CD4-positive, CD25-positive, alpha-beta regulatory T cell (primary cell): ENCODE measurements at places on chromosomes 2 and 18. TPM values are rescaled to one million over a fixed set of nuclear protein-coding genes. Genes with fewer than 3 reads are reported as not detected.

MC4R gene
- total RNA-seq, result not detected

TOGARAM2 gene
- 9.3 TPM for total RNA-seq

TUBA3E gene
- not detected for total RNA-seq

COLEC11 gene
- total RNA-seq, result not detected

APCDD1 gene
- total RNA-seq, result not detected

CPS1 gene
- 0.59 TPM for total RNA-seq

- DNase-seq, result no peak
- H3K36me3 ChIP-seq, result no peaks in the 10 kb centered on the region
- no peak overlapping the region for H3K4me3 ChIP-seq
- no peak overlapping the region for H3K27ac ChIP-seq
These were observed 66.5 kb upstream of the TLK1 start for GRCh38 chr2:171227066-171227782.

DNA sequence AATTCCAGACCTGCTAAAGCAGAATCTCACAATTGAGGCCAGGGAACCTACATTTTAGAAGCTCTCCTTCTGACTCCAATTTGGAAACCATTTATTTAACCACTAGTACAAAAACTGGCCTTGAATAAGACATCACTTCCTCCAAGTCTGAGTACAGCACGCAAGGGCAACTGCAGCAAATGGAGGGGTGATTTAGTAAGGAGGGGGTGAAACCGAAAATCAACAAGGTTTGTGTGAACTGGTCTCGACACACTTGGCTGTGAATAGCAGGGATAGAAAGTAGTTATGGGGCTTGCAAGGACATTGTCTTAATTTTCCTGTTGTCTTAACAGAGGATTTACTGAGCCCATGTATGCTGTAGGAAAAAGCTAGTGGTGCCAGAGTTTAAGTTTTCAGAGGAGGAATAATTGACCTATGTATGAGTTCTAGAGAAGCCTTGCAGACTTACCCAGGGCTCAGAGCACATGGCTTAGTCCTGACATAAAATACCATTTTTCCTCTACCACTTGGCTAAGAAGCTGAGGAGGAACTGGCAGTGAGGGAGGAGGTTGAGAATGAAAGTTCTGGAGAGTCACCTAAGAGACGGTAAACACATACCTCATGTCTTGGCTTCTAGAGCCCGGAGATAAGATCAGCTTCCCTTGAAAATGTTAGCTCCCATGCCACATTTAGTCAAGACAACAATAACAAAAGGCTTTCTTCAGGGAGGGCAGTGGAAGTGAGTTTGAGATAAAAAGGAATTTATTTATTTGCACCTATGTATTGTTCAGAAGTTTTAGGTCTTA, 114.8 kb downstream of the SMAD2 start:
- no peaks in the 10 kb centered on the region for H3K27me3 ChIP-seq
- H3K27ac ChIP-seq, result no peak overlapping the region
- no peaks in the 10 kb centered on the region for H3K36me3 ChIP-seq
- no peaks in the 10 kb centered on the region for H3K4me1 ChIP-seq

DNA sequence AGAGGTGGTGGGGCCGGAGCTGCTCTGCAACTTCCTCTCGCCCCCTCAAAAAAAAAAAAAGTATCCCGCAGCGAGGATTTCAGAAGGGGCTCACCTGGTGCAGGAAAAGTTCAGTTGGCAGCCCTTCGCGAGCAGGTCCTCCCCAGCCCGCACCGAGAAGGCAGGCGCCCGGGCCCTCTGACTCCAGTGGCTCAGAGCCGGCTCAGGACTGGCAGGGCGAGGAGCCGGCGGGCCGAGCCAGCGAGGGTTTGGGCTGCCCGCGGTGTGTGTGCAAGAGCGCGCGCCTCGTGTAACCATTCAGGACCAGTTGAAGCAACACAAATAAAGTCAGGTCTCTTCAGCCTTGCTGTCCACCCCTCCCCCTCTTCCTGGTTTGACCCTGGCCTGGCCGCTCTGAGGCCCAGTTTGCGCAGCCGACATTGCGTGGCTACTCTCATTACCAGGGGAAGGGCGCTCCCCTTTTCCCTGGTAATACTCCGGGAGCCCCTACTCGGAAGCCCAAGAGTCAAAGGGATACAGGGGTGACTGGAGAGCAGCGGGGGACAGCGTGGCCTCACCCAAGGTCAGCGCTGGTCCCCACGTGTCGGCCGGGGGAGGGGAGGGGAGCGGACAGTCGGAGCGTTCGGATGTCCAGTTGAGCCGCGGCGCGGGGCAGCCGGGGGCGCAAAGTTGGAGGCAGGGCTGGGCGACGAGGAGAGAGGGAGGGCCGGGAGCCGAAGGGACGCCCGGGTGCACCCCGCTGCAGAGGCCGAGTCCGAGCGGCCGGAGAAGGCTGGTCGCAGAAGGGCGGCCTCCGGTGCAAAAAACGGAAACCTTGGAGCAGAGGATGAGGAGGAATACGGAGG, 12.3 kb downstream of the EN1 start:
- peaks cover 35% of the 10 kb centered on the region for H3K27me3 ChIP-seq
- no peak overlapping the region for H3K27ac ChIP-seq
- H3K4me3 ChIP-seq, result no peak overlapping the region
- H3K36me3 ChIP-seq, result no peaks in the 10 kb centered on the region
- no peak for DNase-seq

DNA sequence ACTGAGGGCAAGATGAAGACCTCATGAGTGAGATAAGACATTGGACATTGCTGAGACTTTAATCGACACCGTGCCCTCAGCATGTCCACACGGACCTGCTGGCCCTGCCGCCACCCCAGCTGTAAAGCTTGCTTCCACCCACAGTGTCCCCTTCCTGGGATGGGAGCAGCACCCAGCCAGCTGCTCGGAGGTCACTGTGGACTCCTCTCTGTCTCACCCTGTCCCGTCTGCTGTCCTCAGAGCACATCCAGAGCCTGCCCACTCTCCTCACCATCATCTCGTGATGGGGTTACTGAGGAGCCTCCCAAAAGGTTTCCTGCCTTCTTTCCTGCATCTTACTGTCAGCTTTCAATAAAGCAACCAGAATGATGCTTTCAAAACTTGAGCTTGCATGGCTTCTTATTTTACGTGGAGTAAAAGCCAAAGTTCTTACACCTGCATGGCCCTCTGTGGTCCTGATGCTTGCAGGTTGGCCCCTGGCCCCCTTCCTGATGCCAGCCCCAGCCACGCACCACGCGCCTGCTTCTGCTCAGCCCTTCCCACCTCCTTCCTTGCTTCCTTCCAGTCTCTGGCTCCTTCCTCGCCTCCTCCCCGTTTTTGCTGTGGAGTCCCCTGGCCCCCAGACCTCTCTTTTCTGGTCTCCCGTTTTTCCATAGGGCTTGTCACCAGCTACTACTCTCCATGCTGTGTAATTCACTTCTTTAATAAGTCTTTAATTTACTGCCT, 67.0 kb downstream of the DGKD start:
- H3K36me3 ChIP-seq, result no peaks in the 10 kb centered on the region
- H3K27ac ChIP-seq, result peak overlapping the region; percentile 80
- DNase-seq, result no peak
- peaks cover 71% of the 10 kb centered on the region for H3K4me1 ChIP-seq
- peak overlapping the region; percentile 93 for H3K4me3 ChIP-seq
- H3K27me3 ChIP-seq, result no peaks in the 10 kb centered on the region

- no peaks in the 10 kb centered on the region for H3K36me3 ChIP-seq
- no peaks in the 10 kb centered on the region for H3K4me1 ChIP-seq
- H3K27me3 ChIP-seq, result peaks cover 2% of the 10 kb centered on the region
- no peak for DNase-seq
- no peak overlapping the region for H3K27ac ChIP-seq
These were observed 78.4 kb upstream of the CYP1B1 start for GRCh38 chr2:38154395-38154794.

GRCh38 chr2:203999835-204000234, 63.3 kb downstream of the ICOS start:
- H3K4me3 ChIP-seq, result peak overlapping the region; percentile 72
- no peaks in the 10 kb centered on the region for H3K36me3 ChIP-seq
- peaks cover 69% of the 10 kb centered on the region for H3K4me1 ChIP-seq
- peak overlapping the region; percentile 39 for H3K27ac ChIP-seq
- DNase-seq, result no peak

- H3K36me3 ChIP-seq, result no peaks in the 10 kb centered on the region
- no peak overlapping the region for H3K27ac ChIP-seq
- no peaks in the 10 kb centered on the region for H3K4me1 ChIP-seq
- no peak overlapping the region for H3K4me3 ChIP-seq
- peaks cover 12% of the 10 kb centered on the region for H3K27me3 ChIP-seq
These were observed 12.6 kb downstream of the AGAP1 start for GRCh38 chr2:235506291-235506996.

GRCh38 chr2:226031647-226032501, 632.4 kb downstream of the NYAP2 start:
- no peaks in the 10 kb centered on the region for H3K27me3 ChIP-seq
- no peak overlapping the region for H3K27ac ChIP-seq
- no peaks in the 10 kb centered on the region for H3K4me1 ChIP-seq

- peaks cover 20% of the 10 kb centered on the region for H3K4me1 ChIP-seq
- no peak for DNase-seq
- no peak overlapping the region for H3K27ac ChIP-seq
- peaks cover 23% of the 10 kb centered on the region for H3K27me3 ChIP-seq
- no peaks in the 10 kb centered on the region for H3K36me3 ChIP-seq
These were observed 3.0 kb upstream of the ZNF516 start for GRCh38 chr18:76498064-76498463.

DNA sequence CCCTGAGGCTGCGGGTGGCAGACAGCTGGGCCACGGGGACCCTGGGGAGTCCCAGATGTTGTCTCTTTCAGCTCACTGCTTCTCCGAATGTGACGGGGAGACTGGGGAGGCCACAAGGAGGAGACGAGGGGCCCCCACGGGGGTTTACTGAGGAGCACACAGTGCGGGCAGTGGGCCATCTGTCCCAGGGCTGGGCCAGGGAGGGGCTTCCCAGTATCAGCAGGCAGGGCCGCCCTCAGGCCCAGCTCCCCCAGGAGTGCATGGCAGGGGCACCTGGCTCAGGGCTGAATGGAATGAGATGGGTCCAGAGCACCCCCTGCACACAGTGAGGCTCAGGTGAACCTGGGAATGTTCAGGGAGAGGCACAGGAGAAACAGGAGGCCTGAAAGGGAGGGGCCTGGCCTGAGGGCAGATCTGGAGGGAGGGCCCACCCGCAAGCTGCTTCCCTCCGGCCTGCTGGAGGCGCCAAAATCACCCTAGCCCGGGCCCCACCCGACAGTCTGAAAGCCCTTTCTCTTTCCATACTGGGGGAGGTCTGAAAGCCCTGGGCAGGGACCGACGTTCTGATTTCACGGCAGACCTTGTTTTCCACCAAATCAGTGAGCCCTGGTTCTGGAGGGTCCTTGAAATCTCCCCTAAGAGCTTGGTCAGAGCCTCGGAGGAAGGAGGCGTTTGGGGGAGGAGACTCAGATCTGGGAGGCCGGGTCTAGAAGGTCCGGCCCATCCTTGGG, 35.5 kb upstream of the PTMA start:
- DNase-seq, result no peak
- H3K4me1 ChIP-seq, result peaks cover 6% of the 10 kb centered on the region
- H3K4me3 ChIP-seq, result no peak overlapping the region
- no peaks in the 10 kb centered on the region for H3K36me3 ChIP-seq
- H3K27me3 ChIP-seq, result no peaks in the 10 kb centered on the region

DNA sequence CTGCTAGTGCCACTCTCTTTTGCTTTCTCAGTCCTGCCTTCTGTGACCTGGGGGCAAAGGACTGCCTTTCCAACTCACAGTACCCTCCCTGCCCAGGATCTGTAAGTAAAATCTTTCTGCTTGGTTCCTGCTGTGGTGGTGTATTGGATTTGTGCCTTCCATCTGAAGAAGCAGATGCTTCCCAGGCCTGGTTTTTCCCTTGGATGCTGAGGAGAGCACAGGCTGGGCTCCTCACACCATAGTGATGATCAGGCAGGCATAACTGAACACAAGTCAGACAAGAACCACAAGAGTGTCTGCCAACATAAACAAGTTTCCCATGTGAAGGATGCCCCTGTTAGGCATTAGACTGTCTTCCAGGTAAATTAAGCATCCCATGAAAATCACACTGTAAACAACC, 121.3 kb upstream of the NRXN1 start:
- no peaks in the 10 kb centered on the region for H3K4me1 ChIP-seq
- no peaks in the 10 kb centered on the region for H3K27me3 ChIP-seq
- no peak overlapping the region for H3K27ac ChIP-seq
- no peak for DNase-seq
- no peak overlapping the region for H3K4me3 ChIP-seq
- H3K36me3 ChIP-seq, result no peaks in the 10 kb centered on the region

DNA sequence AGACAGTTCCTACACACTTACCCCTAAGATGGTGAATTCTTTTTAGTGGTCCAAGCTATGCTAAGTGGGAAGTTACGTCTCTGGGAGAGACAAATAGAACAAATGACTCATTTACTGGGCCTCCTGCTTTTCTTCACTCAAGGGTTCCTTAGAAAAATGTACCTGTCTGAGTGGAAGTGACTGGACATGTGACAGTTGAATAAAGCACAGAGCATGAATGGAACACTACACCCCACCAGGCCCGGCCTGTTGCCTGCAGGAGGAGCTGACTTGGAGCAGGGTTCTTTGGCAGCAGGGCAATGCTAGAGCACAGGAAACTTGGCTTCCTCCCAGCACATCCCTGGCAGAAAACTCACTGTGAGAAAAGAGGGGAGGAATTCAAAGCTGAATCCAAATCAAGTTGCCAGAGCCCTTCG, 451.0 kb upstream of the SETBP1 start:
- H3K27ac ChIP-seq, result no peak overlapping the region
- no peaks in the 10 kb centered on the region for H3K4me1 ChIP-seq
- no peaks in the 10 kb centered on the region for H3K36me3 ChIP-seq
- H3K4me3 ChIP-seq, result no peak overlapping the region

GRCh38 chr18:48656176-48656575, 117.3 kb downstream of the CTIF start:
- no peak overlapping the region for H3K27ac ChIP-seq
- no peaks in the 10 kb centered on the region for H3K27me3 ChIP-seq
- DNase-seq, result no peak
- no peaks in the 10 kb centered on the region for H3K36me3 ChIP-seq
- no peak overlapping the region for H3K4me3 ChIP-seq

- H3K36me3 ChIP-seq, result no peaks in the 10 kb centered on the region
- DNase-seq, result no peak
- H3K4me1 ChIP-seq, result no peaks in the 10 kb centered on the region
These were observed 289.5 kb upstream of the SLC14A2 start for GRCh38 chr18:45325778-45326177.

- no peaks in the 10 kb centered on the region for H3K27me3 ChIP-seq
- H3K36me3 ChIP-seq, result no peaks in the 10 kb centered on the region
- DNase-seq, result no peak
These were observed 34.5 kb downstream of the EMILIN2 start for GRCh38 chr18:2881088-2881839.
